Activated CD4-positive, alpha-beta T cell treated with anti-CD3 and anti-CD28 coated beads for 48 hours (primary cell): ENCODE measurements at places on chromosomes 4 and X.

DNA sequence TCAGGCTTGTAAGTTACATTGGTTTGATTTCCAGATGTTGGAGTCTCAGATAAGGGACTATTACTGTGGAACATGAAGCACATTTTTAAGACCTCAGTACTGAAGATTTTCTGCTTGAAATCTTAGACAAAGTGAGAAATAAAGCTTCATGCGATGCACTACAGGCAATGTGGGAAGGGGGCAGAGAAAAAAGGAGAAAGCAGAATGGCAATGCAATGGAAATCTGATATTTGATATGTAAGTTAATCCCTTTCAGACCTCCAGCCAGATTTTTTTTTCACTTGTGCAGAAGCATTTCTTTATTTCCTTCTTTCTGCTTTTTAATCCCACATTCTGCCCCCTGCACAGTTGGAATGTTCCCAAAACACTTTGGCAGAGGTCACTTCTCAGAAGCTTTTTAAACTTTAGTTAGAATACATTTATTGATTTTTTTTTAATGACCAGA lies 174.3 kb downstream of the ADGRL3 start:
- no peak for DNase-seq

DNA sequence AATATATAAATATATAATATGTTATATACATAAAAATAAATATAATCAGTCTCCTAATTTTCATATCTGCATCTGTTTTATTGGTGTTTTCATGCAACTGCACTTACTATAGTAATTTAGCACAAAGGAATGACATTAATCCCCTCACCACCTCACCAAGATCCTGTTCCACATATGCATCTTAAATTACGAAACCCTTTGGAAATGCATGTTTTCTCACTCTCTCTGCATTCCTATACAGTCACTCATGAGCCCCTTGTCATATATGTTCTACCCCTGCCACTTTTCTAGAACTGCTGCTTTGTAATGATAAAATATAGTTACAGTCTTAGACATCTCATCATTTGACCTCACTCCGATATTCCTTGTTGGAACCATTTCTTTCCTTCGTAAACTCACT lies 728.7 kb upstream of the SLIT2 start:
- DNase-seq, result no peak

DNA sequence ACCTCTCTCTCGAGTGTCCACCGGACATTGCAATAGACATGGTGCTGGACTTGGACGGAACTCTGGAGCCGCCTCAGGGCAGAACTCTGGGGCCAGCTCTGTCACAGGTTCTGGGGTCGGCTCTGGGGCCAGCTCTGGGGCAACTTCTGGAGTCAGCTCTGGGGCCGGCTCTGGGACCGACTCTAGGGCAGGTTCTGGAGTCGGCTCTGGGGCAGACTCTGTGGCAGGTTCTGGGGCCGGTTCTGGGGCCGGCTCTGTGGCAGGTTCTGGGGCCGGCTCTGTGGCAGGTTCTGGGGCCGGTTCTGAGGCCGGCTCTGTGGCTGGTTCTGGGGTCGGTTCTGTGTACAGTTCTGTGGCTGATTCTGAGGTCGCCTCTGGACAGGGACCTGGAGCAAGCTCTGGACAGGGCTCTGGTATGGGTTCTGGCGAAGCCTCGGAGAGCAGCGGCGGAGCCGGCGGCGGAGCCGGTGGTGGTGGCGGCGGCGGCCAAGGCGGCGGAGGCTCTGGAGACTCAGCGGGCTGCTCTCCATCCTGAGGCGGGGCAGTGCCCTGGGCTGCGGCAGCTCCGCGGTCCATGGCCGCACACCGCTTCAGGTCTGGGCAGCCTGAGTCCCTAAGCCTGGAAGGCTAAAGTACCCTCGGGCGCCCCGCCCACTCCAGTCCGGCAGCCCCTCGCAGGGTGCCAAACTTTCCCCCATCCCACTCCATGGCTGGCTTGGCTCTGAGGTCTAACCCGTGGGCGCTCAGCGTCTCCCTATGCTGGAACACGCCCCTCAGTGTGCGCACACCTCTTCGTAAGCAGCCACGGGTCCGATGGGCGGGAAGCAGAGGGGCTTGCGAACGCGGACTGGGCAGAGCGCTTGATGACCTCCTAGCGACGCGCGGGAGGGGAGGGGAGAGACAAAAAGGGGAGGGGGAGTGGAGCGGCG lies at the start of gene DGKK:
TSS of gene DGKK (minus strand) at position 723 of the 929 bp plus-strand sequence. CDS start at position 576, 147 bp downstream.
- DNase-seq, result no peak

GRCh38 chr4:185071236-185071811 lies 53.0 kb downstream of the HELT start:
- DNase-seq, result no peak

- no peak for DNase-seq
Observed at GRCh38 chr4:25860586-25861279, 2.1 kb downstream of the SEL1L3 start.

GRCh38 chr4:38857354-38858096 lies 908 bp upstream of the TLR6 start:
- peak; percentile 56 for DNase-seq

DNA sequence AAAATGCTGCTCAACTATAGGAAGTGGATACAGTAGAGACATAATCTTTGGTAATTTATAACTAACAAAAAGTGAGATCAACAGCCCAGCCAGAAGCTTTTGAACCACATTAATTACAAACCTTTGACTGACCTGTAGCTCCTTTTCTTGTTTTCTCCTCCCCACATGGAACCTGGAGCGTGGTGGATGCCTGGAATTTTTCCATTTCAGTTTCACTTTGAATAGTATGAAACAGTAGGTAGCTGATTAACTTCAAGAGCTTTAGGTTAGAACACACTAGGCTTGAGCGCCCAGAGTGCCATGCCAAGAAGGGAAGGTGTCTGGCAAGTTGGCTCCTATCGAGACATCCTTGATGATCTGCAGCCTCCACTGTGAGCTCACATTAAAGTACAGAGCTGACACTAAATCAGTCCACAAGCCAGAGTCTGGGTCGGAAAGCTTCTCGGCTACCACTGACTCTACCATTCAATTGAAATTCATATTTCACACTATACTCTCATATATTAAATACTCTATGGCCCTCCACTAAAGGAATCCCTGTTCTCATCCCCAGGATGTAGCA lies 143.4 kb downstream of the GLRA2 start:
- no peak for DNase-seq

DNA sequence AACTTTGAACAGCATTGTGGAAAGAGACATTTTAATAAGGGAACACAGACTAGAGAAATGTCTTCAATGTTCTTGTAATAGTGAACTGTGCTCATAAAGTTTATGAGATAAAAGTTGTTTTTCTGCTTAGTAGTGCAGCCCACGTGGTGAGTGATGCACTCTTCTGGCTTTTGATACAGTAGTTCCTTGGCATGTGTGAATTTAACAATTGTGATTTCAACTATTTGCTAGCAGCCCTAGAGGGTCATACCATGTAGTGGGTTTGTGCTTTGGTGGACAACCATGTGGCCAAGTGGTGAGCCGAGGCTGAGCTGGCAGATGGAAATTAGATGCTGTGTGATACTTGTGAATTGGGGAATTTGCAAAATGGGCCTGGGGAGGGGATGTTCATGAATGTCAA lies 116.2 kb upstream of the SLC4A4 start:
- DNase-seq, result no peak

DNA sequence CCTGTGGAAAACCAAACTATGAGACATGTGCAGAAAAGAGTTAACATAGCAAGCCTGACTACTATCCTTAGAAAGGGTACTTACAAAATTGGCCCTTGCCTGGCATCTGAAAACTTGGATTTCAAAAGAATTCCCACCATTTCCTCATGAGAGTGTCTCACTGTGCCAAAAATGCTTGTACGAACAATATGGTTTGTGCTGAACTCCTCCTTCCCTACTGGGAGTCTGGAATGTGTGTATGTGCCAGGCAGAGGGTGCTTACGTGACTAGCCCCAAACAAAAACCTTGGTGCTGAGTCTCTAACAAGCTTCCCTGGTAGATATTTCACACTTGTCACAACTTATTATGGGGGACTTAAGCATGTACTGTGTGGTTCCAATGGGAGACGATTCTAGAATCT lies 81.7 kb upstream of the GIMD1 start:
- DNase-seq, result no peak

GRCh38 chrX:19303256-19303880 lies 40.4 kb upstream of the PDHA1 start:
- no peak for DNase-seq

- DNase-seq, result no peak
Observed at GRCh38 chrX:118652717-118653116, 74.7 kb upstream of the IL13RA1 start.

DNA sequence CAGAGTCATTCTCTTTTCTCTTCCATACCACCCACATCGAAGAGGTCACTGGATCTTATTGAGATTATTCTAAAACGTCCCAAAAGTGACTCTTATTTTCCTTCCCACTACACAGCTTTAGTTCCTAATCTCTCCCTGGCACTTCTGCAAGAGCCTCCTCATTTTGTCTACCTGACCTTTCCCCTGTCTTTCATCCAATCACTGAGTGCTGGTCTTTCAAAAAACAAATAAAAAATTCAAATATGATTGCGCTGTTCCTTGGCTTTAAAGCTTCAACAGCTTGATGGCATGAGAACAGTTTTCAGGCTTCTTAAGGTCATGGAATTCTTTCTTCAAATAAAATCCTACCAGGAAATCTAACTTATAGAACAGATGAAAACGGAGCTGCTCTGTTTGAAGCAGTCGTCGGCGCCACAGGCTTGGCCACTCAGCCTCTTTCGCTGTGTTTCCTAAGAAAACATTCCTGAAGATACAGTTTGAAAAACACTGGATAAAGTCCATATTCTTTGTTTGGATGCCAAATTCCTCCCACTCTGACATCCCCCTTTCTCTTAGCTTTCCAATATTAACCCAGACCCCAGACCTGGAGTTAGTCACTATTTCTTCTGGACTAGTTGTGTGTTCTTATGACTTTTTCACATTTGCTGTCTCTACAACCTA lies 12.5 kb downstream of the SYTL5 start:
- DNase-seq, result no peak

DNA sequence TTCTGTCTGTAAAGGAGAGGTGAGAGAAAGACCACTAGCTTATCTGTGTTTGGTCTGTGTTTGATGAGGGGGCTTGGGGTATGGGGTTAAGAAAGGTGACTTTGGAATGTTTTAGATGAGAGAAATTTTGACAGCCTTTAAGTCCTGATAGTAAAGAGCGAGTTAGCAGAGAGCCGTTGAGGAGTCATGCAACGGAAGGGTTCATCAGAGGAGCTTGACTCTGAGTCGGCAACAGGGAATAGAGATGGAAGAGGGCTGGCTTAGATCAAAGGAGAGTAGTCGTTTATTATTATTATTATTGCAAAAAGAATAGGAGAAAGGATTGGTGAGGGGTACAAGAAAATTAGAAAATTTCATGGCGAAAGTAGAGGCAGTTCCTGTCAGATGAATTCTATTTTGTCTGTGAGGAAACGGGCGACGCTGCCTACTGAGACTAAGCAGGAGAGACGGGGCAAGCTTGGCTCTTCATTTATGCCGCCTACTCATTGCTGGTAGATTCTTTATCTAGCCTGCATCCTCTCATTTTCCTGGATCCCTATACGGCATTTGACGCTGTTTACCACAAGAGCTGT lies 473 bp upstream of the VAMP7 start:
- no peak for DNase-seq

DNA sequence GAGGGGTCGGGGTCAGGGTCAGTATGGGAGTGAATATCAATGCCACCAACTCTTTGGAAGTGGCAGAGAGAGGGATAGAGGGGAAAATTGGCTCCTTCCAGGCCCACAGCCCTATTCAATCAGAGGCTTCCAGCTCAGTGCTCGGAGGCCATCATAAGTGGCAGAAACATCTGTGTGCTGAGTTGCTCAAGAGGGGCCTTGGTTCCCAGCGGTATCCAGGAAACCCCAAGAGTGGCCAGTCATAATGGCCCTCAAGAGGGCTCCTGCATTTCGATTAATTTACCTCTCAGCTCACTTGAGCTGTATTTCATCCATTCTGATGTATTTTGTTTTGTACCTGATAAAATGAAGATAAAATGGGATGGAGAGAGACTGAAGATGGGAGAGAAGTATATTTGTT lies 154.3 kb upstream of the EOLA2 start:
- no peak for DNase-seq

DNA sequence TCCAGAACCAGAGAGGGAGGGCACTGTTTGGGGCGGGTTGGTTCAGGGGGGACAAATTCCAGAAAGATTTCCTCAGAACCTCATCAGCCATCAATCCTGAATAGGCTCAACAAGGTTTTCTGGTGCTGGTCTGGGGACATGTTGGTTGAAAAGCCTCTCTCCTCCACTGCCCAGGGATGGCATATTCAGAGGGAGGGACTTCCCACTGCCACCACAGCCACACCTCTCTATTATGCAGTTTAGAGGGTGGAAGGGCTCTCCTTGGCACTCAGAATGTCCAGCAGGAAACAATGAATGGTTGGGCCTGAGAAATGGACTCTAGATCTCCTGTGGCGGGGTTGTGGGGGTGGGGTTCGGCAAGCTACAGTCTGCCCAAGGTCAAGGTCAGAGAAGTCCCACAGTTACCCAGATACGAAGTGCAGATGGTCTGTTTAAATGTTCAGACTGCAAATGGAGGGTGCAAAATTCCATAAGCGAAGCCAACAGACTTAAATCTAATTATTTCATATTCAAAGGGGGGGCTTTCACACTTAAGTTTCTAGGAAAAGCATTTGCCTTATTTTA lies 70.7 kb downstream of the LEF1 start:
- DNase-seq, result no peak

GRCh38 chr4:144288011-144288903 lies 147.7 kb upstream of the GYPA start:
- DNase-seq, result no peak

DNA sequence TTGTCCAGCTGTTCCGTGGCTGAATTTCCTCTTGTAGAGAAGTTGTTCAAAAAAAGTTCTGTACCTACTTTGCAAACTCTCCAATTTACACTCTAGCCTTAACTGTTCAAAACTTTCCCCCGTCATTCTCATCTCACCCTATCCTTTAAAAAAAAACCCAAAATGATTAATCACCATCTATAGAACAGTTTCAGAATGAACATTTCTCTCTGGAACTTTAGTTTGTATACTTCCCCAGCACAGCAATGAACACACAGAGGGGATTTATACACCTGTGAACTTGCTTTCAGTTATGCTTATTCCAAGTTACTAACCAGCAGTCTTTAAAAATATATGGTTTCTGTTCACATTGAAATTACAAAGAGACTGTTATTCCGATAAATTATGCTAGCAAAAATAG lies 1.2 kb downstream of the GEMIN8 start:
- DNase-seq, result no peak

DNA sequence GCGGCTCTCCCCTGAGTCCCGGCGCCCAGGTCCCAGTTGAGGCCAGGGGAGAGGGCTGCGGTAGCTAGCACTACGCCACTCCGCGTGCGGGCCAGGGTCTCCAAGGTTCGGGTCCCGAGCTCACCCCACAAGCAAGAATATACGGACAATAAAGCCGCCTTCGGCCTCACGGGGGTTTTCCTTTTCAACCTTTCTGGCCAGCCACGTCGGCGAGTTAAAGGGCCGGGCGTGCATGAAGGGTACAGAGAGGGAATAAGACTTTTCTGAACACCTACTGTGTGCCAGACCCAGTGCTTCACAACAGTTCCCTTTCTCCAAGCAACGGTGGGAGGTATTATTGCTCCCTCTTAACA lies 138.5 kb upstream of the ZIC3 start:
- no peak for DNase-seq
